ENCODE measurements at places on chromosomes 16 and 17.
A peak's percentile ranks its signal among the peaks of the same experiment; 100 is the strongest.

DNA sequence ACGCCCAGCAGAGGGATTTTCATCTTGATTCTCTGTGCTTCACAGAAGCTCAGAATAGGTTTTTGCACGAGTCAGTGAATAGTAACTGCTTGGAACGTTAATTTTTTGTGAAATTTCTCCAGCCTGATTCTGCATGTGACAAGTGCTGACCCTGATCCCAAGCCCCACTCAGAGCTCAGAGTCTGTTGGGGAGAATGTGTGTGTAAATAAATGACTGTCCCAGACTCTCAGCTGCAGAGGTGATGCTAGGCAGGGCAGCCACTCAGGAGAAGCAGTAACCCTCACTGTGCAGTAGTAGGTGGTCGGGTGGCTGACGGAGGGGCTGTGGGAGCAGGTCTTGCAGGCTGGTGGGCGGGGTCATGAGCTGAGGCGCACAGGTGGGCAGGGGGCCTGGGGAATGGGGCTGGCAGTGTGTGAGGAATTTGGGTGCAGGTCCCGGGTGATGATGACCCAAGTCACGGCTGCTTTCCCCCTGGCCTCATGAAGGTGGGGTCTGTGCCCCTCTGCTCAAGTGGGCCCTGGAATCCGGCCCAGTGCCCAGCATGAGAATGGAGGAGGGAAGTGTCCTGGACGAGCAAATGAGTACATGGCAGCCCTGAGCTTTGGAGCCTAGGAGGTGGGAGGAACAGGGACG lies 16.3 kb upstream of the FOXK2 start:
- DNase-seq: no peak

GRCh38 chr16:58455750-58456149 lies 44.2 kb upstream of the NDRG4 start:
- no peak for DNase-seq

DNA sequence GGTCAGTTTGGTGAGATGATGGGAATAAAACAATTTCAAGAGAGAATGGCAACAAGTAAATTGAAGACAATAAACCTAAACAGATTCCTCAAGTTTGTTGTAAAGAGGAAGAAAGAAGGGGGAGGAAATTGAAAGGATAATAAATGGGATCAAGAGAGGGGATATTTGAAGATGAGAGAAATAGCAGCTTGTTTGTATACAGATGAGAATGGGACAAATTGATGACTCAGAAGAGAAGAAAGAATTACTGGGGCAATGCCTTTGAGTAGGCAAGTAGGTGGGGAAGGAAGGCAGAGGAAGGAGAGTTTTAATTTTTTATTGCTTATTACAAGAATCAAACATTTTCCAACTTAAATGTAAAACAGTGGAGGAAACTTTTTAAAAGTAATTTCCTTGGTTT lies 98.3 kb downstream of the CHD9 start:
- no peak for DNase-seq

- DNase-seq: no peak
Observed at GRCh38 chr16:9371713-9372448, 280.4 kb downstream of the HAPSTR1 start.

DNA sequence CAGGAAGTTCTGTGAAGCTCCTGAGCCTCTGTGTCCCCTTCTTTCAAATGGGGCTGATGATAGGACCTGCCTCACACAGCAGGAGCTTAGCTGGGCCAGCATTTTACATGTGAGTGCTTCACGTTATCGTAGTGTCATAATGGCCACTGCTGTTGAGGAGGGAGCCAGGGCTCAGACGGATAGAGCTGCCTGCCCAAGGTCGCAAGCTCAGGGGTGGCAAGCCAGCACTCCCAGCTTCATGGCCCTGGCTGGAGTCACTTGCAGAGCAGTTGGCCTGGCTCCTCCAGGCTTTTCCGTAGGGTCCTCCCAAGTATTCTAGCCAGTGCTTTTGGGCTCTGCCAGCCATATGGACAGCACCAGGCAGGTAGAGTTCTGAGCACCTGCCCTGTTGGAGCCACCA lies 115.1 kb downstream of the SOCS1 start:
- no peak for DNase-seq

DNA sequence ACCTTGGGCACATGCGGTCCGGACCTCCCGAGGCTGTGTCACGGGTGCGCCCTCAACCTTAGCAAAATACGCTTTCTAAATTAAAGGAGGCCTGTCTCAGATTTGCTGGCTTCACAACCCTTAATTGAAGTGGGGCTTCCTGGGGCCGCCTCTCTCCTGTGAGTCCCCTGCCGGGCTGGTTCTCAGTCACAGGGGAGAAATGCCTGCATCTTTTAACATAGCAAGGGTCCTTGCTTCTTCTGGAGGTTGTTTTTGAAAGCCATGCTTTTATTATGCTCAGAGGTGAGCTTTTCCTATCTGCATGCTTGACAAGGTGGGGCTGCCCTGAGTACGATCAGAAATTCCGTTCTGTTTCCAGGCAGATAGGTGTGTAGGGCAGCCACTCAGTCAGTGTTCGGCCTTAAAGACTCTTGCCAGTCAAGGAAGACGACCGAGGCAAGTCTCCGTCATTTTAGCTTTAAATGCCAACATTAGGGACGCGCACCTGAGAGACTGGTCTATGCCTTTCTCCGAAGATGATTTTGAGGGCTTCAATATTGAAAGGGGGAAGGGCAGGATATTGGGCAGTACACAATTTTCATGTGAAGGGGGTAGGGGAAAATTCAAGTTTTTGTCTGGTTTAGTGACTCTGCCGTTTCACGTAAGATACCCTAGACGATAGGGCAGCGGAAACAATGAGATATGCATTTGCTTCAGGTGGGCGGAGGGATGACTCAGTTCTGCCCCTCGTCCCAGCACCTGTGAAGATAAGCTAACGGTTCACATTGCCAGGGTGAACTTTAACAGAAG lies 5.5 kb upstream of the SLC7A5 start:
- DNase-seq: no peak

DNA sequence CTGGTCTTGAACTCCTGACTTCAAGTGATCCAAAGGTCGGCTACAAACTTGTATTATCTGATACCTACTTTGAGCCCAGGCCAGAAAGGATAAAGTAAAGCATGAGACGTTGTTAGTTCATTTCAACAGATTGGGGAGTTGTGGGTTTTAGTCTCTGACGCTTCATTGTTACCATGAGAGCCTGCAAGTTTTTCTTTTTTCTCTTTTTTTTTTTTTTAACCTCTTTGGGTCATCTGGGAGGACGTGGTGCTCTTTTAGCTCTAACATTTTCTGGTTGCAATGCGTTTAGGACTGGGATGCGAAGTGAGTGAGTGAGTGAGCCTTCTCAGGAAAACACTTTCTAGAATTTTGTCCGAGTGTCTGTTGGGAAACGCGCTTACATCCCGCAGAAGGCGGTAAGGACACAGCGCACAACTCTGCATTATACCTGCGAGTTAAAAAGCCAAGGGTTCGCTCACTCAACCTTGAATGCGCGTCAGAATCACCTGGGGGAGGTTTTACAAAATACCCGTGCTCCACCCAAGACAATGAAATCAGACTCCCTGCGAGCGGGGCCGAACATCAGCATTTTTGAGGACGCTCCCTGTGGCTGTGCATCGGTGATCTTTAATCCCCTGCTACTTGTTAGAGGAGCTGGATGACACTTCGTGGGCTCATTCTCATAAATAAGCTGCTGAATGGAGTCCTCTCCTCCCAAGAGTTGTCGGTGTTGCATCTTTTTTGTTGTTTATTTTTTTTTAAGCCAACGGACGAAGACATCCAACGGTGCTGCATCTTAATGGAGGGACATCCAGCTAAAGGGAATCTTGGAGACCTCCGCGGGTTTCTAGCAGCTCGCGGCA lies 629 bp upstream of the RNF135 start:
- no peak for DNase-seq

DNA sequence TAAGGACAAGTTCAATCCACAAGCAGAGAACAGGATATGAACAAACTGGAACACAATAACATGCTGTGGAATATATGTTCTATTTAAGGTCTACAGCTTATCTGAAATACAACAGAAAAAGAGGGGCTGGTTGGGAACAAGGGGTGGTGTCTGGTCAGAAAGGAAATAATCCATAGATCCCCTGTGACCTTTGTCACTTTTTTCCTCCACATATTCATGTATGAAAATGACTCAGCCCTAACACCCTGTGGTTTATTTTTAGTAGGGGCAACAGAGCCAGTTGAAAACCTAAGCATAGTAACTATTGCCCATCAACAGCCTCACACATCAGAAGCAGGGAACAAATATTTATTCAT lies 12.3 kb upstream of the SPAG9 start:
- no peak for DNase-seq

DNA sequence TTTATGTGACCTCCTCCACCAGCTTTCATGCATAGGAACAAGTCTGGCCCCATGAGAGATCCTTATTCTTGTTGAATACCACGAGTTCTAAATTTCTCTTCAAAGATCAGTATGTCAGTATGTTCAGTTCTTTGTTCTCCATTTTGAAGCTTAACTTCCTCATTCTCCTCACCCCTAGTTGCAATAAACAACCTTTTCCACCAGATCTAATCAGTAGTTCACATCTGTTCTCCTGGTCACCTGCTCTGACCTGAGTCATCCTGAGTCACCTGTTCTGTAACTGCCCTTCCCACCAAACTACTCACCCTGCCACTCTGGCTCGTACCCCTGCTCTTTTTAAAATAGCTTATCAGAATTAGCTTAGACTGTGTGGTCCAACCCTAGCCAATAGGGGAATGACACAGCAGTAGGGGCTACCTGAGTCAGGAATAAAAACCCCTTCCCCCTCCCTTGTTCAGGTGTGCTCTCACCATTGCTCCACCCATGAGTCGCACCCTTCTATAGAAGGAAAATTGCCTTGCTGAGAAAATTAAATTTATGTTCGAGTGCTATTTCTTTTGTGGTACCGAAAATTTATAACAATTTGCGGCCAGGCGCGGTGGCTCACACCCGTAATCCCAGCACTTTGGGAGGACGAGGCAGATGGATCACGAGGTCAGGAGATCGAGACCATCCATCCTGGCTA lies 94.6 kb downstream of the EMP2 start:
- no peak for DNase-seq

- DNase-seq: no peak
Observed at GRCh38 chr17:62572488-62572887, 55.0 kb upstream of the MRC2 start.

DNA sequence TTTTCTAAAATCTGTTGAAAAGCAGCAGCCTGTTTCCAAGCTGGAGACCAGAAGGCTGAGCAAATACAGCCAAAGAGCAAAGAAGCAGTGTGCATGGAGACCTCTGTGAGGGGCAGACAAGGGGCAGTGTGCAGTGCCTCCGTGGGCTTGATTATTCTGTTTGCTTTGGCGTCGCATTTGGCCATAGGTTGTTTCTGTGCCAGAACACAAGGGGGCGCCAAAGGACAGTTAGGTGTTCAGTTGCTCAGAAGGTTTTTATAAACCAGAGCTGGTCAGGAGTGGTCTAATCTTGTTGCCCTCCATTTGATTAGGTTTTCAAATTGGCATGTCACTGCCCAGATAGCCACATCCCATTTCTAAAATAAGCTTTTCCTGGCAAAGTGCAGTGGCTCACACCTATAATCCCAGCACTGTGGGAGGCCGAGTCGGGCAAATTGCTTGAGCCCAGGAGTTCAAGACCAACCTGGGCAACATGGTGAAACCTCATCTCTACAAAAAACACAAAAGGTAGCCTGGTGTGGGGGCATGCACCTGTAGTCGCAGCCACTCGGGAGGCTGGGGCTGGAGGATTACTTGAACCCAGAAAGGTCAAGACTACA lies 10.6 kb downstream of the MYH3 start:
- peak; percentile 73 for DNase-seq

GRCh38 chr16:73122604-73123391 lies 74.9 kb upstream of the ZFHX3 start:
- no peak for DNase-seq

- DNase-seq: no peak
Observed at GRCh38 chr17:81093619-81094508, 58.9 kb downstream of the BAIAP2 start.

GRCh38 chr16:83954577-83955016 lies 1.6 kb downstream of the OSGIN1 start:
- DNase-seq: no peak

GRCh38 chr16:28161626-28162025 lies 50.1 kb downstream of the XPO6 start:
- DNase-seq: no peak

DNA sequence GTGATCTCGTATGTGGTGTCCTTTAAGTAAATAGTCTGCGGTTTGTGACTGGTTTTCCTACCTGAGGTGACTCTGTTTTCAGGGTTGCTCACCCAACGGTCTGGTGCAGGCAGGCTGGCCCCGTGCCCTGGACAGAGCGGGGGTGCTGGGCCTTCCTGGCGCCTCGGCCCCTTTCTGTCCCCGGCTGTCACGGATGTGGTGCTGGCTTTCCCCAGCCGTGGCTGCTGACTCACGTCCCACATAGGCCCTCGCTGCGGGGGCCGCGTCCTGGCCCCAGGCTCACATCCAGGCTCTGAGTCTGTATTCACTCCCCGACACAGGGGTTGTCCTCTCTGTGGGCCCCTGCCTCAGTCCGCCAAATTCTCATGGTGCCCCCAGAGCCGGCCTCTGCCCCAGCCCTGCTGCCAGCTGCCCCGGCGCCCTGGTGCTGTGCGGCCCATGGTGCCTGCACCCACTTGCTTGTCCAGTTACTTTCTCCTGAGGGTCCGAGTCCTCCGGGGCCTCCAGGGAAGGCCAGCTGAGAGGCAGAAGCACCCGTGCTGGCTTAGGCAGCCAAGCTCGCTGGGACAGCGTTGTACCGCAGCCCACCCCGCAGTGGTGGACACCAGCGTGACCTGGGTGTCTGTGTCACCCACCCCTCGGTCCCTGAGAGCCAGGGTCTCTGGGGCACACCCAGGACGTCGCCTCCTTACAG lies 5.9 kb downstream of the CHMP6 start:
- no peak for DNase-seq

GRCh38 chr17:7927596-7927995 lies 2.1 kb downstream of the KCNAB3 start:
- no peak for DNase-seq

- no peak for DNase-seq
Observed at GRCh38 chr17:60229188-60229802, 79.5 kb downstream of the CA4 start.

DNA sequence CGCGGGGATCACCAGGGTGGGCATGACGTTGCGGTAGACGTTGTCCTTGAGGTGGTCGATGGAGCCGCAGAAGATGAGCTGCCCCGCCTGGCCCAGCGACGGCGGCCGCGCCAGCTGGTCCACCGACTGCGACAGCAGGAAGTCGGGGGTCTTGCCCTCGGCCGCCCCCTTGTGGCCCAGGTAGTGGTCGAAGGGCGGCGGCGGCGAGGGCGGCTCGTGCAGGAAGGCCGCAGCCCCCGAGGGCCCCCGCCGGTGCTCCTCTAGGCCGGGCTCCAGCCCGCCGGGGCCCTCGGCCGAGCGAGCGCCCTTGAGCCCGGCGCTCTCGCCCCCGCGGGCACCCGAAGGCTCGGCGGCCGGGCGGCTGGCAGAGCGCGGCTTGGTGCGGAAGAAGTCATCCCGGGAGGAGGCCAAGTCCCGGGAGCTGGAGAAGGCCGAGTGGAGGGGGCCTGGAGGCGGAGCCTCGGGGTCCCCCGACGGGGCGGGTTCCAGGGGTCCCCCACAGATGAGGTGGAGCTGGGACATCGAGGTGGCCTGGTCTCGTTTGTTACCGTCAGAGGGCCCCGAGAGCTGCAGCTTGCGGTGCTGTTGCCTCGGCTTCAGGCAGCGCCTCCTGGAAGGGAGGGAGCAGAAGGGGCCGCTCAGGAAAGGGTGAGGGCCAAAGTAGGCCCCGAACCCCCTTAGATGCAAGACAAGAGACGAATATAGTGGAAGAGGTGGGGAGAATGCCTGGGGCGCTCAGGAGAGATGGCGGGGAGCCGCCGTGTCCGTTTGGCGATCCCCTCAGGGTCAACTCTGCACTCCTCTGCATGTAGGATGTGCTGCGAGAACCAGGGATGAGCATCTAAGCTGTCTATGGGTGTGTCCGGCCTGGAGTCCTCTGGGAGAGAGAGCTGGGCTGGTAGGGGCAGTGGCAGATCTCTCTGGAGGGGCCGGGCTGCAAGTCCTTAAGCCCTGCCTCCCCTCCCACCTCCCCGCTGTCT lies 8.8 kb downstream of the FAM171A2 start:
- DNase-seq: no peak

Data from HEK293T (cell line).